ENCODE measurements at places on chromosomes 2 and 18.

GRCh38 chr2:37652199-37652640 is 19.2 kb downstream of the CDC42EP3 start:
- no peak for DNase-seq

- no peak for DNase-seq
Observed at GRCh38 chr2:178419123-178419522, 31.9 kb downstream of the PRKRA start.

GRCh38 chr2:191552066-191552465 is 125.9 kb upstream of the NABP1 start:
- DNase-seq, result no peak

DNA sequence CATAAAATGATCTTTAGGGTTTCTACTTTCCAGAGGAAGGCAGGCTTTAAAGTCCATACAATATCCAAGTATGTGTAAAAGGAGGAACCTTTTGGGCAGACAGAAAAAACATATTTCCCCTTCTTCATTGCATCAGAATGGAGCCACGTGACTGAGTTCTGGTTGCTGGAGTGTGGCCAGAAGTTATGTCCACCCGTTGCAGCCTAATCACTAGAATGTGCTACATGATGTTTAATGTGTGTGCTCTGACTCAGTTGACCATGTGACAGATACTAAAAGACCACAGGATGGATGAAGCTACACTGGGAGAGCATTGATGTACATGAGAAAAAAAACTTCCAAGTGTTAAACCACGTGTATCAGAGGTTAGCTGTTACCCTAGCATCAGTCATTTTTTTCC is 460.9 kb downstream of the RIT2 start:
- no peak for DNase-seq

GRCh38 chr2:59182249-59182648 is 941.1 kb upstream of the FANCL start:
- no peak for DNase-seq

DNA sequence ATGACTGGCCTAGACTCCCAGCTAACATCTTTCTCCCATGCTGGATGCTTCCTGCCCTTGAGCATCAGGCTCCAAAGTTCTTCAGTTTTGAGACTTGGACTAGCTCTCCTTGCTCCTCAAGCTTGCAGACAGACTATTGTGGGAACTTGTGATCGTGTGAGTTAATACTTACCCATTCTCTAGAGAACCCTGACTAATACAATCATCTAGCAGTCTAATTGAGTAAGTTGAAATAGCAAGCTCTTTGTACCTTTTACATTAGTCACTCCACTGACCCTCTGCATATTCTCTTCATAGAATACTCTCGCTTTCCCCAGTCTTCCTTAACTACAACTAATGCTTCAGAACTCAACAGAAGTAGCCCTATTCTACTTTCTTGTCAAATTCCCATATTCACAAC is 434.6 kb upstream of the NXPH2 start:
- no peak for DNase-seq

DNA sequence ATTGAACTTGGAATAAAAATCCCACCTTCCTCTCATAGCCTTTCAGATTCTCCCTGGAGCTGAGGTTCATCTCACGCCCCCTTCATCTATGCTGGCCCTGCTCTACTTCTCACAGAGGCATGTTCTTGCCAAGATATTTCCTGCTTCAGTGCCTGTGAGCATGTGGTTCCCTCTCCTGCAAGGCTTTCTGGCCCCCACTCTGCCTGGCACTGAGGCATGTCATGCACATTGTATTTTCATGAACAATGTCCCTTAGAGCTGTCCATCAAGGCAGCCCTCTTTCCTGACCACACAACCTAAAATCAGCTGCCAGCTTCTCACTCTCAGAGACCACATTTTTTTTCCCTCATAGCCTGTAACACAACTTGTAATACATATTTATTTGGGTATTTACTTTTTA is 18.0 kb upstream of the HK2 start:
- DNase-seq, result no peak

DNA sequence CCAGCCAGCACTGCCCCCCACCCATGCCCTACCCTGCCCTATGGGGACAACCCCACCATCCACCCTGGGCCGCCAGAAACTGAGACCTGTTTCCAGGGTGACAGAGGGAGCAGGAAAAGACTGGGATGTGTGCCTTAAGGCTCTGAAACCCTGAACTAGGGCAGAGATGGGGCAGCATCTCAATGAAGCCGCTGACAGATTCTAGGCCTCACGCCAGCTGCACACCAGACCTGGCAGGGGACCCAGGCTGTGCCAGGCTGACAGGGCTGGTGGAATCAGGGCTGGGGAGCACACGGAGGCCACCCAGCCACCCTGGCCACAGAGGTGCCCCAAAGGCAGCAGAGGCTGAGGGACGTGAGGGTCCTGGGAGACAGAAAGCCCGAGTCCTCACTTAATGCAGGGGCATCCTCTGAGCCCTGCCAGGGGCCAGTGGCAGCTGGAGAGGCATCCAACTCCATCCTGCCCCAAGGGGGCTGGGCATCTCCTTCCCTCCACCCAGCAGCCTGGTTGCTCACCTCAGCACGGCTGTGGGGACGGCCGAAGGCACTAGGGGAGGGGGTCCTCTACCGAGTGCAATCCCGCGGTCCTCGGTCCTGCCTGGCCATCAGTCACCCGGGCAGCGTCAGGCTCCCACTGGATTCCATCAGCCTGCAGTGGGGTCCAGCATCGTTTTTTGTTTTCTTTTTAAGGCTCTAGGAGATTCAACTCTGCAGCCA is 169.2 kb downstream of the ZFP36L2 start:
- DNase-seq, result no peak

- no peak for DNase-seq
Observed at GRCh38 chr2:186484062-186484735, 1.9 kb upstream of the ZC3H15 start.

DNA sequence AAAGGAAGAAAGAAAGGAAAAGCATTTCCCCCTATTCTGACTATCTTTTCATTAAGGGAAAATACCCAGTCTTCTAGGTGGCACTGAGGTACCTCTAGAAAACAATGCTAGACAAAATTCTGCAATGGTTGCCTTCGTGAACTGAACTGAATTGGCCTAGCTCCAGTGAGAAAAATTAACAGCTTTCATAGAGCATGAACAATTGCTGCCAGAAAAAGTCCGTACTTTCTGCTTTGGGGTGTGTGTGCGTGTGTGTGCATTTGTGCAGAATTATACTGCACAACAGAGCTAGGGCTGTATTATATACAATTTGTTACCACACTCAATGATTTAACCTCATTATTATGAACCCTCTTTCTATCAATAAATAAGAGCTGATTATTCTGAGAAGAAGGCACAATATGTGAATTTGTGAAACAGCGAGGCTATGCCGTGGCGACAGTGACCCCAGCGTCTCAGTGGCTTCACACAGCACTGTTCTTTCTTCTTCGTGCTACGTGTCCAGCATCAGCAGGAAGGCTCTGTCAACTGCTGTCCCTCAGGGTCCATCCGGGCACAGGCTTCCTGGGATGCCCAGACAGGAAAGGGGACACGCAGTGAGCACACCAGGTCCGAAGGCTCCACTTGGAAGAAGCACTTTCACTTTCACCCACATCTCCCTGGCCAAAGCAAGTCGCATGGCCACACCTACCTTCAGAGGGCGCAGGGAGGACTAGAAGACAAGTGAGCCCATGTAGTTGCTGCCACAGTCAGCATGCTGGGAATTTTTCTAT is 47.5 kb downstream of the PTGR3 start:
- DNase-seq, result no peak

DNA sequence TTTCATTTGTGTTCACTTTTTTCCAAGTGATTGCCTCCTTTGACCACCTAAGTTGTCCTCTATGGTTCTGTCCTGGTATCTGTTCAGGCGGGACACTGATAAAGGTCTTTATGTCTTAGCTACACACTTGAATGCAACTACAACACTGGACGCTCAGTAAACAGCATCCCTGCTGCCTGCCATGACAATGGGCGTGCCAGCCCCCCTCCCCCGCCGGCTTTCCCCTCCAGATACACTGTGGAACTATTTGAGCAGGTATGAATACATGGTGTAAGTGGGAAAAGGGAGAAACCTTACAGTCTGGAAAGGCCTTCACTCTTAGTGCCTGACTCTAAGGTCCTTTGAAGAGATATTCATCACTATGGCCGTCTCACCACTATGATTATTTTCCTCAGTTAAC is 5.7 kb downstream of the AGBL5 start:
- no peak for DNase-seq

- no peak for DNase-seq
Observed at GRCh38 chr2:9166579-9167377, 39.8 kb upstream of the ASAP2 start.

- DNase-seq, result no peak
Observed at GRCh38 chr2:48754874-48755273, 650 bp downstream of the LHCGR start.

- DNase-seq, result no peak
Observed at GRCh38 chr2:227163998-227164762, at the start of the genes COL4A3 and COL4A4. Gene COL4A3, plus strand, starts transcription at chr2:227164624. Its CDS starts 103 bp downstream, at chr2:227164727. Gene COL4A4, minus strand, starts transcription at chr2:227164205. Its CDS starts 16,722 bp downstream, at chr2:227147483.

GRCh38 chr2:595831-596592 is 81.2 kb downstream of the TMEM18 start:
- no peak for DNase-seq

DNA sequence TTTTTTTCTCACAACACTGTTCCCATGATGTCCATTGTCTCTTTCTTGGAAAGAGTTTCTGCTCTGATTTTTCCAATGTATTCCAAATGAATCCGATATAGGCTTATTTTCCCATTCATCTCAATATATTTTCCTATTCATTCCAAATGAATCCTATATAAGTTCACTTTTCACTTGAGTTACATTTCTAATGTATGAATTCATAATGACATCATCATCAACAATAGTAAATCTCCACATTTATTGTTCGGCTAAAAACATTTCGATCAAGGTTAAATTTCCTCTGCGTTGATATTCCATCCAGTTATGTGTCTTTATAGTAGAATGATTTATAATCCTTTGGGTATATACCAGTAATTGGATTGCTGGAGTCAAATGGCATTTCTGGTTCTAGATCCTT is 76.7 kb upstream of the SLC8A1 start:
- DNase-seq, result no peak

DNA sequence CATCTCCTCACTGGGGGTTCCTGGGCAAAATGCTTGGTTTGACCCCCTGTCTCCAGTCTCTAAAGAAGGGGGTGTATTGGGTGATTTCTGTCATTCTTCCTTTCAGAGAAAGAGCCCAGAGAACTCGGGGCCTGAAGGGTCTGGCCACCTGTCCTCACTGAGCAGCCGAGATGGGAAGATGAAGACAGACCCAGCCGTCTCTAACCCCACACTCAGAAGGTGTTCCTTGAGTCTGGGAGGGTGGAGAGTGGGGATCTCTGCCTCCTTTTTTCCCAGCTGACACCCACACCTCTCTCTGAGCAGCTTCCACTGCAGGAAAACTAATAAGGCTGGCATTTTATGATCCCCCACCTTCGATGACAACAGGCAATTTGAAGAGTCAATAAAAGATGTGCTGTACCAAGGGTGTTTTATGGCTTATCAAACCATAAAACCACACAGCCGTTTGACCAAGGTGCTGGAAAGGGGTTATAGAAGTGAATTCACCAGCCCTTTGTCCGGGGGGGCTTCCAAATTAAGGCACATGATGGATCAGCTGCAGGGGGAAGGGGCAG is 213.8 kb downstream of the SMAD2 start:
- no peak for DNase-seq

- DNase-seq, result no peak
Observed at GRCh38 chr2:231213931-231214642, 15.7 kb downstream of the ARMC9 start.

- no peak for DNase-seq
Observed at GRCh38 chr18:76546088-76546435, 51.0 kb upstream of the ZNF516 start.

- DNase-seq, result no peak
Observed at GRCh38 chr18:36294031-36294430, 3.5 kb upstream of the FHOD3 start.

DNA sequence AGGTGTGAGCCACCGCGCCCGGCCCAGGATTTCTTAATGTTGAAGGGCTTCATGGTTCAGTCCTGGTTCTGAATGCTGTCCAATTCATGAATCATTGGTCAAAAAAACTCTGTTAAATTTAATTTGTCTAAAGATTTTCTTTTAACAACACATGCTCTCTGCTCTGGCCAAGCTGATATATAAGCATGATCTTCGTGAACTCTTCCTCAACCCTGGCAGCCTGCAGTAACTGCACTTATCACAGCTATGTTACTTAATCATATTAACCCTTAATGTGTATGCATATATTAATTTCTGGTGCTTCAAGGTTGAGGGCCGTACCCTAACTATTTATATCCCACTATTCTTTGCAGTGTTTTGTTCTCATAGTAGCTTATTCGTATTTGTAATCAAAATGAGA is 29.4 kb upstream of the FRZB start:
- DNase-seq, result no peak
